Uterus (tissue), 4 donors: ENCODE measurements at places on chromosomes 7 and 10. TPM values are rescaled to one million over a fixed set of nuclear protein-coding genes. Genes with fewer than 3 reads are reported as not detected.

TMEM130 gene
- not detected for total RNA-seq

DNA sequence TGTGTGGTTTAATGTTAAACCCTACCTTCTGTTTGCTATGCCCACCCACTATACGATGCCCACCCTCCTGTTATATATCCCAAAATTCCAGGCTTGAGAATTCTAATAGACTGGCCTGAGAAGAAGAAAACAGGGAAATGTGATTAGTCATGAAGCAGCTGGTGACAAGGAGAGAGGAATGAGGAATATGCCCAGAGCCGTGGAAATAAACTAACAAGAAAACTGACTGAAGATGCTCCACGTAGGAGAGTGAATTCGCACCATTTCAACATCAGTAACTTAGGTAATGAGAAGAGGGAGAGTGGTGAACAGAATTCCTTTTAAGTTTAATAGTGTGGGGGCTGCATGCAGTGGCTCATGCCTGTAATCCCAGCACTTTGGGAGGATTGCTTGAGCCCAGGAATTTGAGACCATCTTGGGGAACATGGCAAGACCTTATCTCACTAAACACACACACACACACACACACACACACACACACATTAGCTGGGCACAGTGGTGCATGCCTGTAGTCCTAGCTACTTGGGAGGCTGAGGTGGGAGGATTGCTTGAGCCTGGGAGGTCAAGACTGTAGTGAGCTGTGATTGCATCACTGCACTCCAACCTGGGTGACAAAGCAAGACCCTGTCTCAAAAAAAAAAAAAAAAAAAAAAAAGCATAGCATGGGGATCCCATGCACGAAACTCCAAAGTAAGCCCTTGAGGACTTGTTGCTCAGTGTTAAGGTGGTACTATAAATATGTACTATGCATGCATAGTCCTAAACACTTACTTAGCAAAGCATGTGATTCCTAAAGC is 16.1 kb upstream of the SYPL1 start:
- no peak for DNase-seq

LMTK2 gene
- 23.3 TPM for total RNA-seq

AMPH gene
- total RNA-seq: 11.8 TPM

DNA sequence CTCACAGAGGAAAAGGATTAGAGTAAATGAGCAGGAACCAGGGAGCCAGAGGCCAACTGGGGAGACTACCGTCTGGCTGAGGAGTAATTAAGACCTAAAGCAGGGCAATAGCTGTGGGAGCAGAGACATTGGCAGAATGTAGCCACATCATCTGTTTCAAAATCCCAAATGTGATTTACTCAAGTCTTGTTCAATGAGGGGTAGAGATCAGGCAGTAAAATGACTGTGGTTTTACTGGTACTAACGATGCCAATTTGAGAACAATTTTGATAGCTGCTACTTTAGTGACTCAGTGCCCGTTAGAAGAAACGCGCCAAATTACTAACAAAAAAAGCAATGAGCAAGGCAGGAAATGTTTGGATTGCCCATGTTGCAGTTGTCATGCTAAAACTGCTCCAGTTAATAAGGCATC is 12.7 kb upstream of the MIOS start:
- DNase-seq: no peak

- DNase-seq: no peak
Measured at GRCh38 chr7:151626422-151627115, 106.9 kb upstream of the RHEB start.

TMEM229A gene
- total RNA-seq: not detected

CPXM2 gene
- 2.1 TPM for total RNA-seq

DNA sequence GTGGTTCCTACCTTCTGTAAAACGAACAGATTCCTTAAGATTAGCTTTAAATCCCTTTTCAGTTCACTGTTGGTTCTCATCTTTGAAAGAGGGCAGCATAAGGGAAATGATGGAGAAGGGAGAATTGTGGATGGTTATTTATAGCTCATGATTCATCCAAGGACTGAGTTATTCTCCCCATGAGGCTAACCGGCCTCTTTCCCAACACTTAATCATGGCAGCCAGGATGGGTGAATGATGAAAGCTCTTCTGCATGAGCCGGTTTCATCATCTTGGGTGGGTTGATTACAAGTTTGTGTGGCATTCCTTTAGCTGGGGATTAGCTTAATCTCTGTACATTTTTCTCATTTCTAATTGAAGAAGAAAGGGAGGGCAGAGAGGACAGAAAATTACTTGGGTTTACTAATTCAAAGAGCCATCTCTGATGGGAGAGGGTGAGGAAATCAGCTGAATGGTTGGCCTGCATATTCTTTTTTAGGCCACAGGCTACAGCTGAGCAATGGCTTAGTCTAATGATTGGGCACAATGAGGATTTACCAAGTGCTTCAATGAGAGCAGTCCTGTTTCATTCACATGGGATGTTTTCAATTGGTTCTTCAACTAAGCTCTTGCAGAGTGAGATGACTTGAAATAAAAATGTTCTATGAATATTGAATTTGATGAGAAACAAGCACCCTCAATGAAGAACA is 250.0 kb downstream of the BMPER start:
- DNase-seq: peak; percentile 39

DNA sequence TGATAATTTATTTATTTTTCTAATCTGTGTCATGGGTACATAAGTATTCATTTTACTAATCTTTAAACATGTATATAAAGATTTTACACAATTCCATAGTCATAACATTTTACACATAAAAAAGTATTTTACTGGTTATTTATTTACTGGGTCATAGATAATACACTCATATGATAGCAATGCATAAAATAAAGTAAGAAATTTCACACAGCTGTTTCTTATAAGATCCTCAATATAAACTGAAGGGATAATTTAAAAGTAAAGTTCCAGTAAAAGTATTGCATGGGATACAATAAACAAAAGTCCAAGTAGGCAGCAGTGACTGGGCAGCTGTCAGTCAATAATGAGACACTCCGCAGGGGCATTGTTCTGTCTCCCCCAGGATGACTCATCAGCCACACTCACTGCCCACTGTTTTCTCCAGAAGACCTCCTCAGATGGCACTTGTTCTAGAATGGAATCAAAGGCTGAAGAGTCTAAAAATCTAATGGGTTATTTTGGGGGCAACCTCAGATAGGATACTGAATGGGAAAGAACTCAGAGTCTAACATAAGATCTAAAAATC is 32.7 kb downstream of the DPY19L1 start:
- no peak for DNase-seq

- no peak for DNase-seq
Measured at GRCh38 chr7:30143748-30144251, 9.0 kb downstream of the MTURN start.

DPYSL4 gene
- 1.5 TPM for total RNA-seq

SNX10 gene
- 16.8 TPM for total RNA-seq

FAM24A gene
- not detected for total RNA-seq

- no peak for DNase-seq
Measured at GRCh38 chr10:77131214-77131613, 506.4 kb downstream of the KCNMA1 start.

INA gene
- not detected for total RNA-seq

- DNase-seq: peak; percentile 78
Measured at GRCh38 chr7:149872419-149873073, 1.2 kb upstream of the ATP6V0E2 start.

DNA sequence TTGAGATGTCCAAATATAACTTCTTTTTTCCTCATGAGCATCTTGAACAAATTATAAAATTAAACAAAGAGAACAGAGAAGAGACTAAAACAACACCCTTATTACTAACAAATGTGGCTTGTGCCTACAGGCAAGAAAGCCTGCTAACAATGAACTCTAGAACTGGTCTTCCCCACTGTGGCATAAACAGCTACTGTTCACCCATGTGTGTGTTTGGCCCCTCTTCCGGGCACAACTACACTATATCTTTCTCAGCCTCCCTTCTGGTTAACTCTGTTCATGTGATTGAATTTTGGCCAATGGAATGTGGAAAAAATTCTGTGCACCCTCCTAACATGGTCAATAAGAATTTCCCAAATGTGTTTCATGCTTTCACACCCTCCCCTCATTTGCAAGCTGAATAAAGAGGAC is 117.0 kb downstream of the KBTBD2 start:
- no peak for DNase-seq

DNA sequence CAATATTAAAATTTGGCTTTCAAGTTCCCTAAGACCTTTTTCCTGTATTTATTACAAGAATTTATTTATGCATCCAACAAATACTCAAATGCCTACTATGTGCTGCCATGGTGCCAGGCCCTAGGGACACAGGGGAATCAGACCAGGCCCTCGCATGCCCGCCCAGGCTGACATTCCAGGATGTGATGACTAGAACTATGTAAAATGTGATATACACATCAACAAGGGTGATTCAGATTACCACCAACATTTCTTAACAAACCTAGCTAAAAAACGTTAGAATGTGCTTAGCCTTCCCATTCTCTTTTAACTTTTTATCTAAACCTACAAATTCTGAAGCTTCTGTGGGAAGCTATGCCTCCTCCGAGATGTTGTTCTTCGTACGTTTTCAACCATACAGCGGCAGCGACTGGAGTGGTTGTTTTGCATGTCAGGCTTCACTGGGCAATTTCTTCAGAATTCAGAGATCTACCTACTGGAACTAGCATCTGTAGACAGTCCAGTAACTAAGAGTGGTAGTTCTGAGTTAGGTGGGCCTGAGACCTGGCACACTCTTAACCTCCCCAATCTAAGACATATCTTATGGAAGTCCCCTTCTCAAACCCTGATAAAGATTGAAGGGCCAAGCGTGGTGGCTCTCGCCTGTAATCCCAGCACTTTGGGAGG is 22.1 kb downstream of the GNA12 start:
- DNase-seq: no peak

DNA sequence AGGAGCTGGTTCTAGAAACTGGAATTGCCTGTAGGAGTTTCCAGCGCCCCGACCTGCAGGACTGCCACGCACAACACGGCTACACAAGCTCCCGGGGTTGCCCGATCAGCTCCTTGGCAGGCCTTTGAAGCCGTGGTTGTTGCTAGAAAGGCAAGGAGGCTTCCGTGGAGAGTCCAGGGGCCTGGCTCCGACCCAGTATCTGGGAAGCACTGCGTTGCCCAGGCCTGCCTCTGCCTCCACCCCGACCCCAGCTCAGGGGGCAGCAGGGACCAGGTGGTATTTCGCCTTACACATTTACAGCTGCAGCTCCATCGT is 54.4 kb downstream of the PROSER2 start:
- DNase-seq: no peak

AUTS2 gene
- 41.3 TPM for total RNA-seq

DNA sequence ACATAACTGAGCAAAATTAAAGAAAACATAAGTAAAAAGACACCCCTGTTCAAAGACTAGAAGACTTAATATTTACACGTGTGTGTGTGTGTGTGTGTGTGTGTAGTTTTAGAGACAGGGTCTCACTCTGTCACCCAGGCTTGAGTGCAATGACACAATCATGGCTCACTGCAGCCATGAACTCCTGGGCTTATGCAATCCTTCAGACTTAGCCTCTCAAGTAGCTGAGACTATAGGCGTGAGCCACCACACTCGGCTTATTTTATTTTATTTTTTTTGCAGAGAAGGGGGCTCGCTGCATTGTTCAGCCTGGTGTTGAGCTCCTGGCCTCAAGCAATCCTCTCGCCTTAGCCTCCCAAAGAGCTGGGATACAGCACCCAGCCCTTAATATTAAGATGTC is 90.3 kb downstream of the JMJD1C start:
- DNase-seq: no peak

- no peak for DNase-seq
Measured at GRCh38 chr7:87886875-87887274, 10.6 kb downstream of the DBF4 start.

ASNS gene
- total RNA-seq: not detected

DNA sequence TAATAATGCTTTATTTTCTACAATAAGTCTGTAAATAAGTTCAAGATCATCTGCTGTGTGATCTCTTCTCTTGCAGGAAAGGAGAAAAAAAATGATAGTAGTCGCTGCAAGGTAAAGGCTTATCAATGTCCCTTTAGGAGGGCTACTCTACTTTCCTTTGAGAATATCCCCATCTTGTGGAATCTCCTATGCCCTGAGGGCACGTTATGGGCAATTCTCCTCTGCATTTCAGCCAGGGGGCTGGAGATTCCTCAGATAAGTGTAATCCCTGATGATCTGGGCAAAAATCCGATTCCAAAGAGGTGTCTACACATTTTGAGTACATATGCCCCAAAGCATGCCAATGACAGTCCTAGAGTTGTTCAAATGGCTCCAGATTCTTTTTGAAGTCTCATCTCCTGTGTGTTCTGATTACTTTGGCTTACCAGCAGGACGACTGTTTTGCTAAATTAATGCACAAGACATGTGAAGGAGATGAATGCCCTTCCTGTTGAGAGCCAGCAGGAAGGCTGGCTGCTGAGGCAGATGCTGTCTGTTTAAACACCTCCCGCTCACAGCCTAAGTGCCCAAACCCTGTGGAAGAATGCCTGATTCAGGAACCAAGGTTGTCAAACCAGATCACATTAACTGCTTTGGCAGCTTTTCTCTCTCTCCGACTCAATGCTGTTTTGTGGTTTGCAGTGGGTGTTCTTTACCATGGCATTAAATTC is 171.2 kb upstream of the COL1A2 start:
- DNase-seq: no peak

DNA sequence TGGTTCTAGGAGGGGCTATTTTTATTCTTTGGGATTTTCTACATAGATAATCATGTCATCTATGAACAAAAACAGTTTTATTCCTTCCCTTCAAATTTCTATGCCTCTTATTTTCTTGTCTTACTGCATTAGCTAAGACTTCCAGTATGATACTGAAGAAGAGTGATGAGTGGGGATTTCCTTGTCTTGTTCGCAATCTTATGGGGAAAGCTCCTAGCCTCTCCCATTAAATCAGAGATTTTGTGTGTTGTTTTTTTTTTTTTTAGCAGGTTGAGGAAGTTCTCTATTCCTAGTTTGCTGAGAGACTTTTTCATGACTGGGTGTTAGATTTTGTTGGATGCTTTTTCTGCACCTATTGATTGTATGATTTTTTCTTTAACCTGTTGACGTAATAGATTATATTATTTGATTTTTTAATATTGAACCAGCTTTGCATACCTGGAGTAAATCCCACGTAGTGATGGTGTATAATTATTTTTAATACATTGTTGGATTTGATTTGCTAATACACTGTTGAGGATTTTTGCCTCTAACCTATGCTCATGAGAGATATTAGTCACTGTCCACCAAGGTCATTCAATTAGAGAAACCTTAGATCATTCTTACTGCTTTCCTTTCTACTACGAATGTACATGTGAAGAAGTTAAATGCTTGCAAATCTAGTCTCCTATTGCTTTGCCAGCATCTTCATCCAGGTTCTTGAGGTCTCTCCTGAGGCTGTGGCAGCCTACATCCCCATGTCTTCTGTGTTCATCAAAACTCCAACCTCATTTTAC is 6.5 kb downstream of the ATP5F1C start:
- DNase-seq: no peak
